ENCODE measurements at places on chromosomes 1 and 21.

DNA sequence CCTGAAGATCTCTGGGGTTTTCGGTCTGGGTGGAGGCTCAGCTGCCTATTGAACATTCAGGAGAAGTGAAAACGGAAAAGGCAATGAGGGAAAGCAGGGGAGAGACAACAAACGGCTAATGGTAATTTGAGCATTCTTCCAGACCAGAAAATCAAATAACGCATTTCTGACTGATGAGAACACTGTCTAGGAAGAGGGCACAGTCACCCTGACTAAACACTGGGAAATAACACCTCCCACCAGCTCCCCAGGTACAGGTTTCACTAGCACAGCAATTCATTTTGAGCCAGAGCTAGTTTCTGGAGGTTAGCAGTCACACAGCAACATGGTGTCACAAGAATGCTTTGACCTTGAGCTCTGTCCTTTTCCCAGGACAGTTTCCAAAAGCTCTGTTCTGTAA lies 21.1 kb downstream of the NCF2 start:
- DNase-seq, result no peak

DNA sequence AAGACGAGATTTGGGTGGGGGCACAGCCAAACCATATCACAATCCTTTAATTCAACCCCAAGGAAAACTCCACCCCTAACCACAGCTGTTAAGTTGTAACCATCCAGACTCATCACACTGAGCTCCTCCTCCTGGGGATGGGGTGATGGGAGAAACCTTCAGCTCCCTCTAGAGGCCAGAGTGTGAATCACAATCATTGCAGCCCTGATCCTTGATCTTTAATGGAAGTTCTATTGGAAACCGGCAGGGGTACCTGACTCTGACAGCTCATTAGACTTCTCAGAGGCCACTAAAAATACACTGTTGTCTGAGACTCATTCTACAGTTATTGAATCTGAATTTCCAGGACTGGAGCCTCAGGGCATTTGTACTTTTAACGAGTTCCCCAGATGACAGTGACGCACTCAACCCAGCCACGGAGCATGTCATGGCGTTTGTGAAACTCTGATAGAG lies 127.2 kb downstream of the IGSF21 start:
- DNase-seq, result peak; percentile 86

DNA sequence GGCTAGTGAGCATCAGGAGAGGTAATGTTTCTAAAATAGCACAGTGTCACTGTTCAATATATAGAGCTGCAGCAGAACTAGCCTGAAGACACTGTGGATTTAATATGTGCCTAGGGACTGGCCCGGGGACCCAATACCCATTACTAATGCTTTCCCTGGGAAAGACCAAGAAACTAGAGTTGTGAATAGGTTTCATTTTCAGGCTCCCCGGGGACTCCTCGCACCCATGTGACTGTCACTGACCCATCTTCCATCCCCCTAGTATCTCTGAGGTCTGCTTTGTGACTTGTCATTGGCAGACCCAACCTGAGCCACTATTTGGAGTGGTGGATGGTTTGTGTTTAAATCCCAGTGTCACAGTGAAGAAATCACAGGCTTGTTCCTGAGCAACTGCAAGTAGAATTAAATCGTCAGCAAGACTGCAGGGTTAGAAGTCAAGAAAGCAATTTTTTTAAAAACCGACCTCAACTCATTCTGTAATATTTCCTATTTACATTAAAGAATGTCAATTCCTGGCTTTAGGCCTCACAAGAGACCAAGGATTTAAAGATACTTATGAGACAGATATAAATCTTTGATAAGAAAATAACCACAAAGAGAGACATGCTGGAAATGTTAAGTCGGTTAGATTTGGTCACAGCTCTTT lies 130.0 kb upstream of the TNR start:
- no peak for DNase-seq

DNA sequence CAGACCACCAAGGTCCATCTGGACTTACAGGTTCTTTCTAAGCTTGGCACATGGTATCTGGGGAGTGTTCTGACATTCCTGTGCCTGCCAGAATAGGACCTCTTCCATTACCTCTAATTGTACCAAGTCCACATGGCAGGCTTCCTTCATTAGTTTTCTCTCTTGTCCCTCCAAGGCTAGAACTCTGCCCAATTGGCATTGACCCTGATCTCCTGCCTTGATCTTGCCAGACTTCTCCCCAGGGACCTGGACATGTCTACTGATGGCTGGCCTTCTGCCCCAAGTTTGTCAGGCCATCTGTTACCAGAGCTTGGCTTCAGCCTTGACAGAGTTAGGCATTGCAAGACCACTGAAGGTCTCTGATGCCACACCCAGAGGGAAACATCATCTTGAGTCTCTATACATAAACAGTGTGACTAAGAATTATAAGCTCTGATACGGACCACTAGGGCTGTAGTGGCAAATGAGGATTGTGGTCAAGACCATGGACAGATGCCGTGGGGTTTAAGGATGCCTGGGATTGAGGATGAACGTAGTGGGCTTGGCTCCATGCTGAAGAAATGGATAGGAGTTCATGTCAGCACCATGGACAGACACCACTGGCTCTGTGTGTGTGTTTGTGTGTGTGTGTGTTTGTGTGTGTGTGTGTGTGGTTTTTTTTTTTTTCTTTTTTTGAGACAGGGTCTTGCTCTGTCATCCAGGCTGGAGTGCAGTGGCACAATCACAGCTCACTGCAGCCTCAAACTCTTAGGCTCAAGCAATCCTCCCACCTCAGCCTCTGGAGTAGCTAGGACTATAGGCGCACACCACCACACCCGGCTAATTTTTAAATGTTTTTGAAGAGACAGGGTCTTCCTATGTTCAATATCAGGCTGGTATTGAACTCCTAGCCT lies 19.5 kb upstream of the PSMB2 start:
- DNase-seq, result no peak

DNA sequence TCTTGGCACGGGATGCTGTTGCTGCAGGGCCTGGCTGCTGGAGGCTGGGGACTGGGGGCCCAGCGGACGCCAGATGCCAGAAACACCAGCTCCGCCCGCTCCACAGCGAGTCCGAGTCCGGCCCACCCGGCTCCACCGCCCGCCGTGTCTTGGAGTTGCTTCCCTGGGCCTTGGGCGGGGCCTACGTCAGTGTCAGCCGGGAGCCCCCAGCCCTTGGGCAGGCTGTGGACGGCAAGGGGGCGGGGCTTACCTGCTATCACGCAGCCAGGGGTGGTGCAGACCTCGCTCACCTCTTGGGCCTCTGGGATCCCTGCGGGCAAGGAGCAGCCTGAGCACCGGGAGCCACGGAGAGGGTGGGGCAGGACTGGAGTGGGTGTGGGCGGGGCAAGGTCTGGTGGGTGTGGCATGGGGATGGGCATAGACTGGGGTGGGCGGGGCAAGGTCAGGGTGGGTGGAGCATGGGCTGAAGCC lies 21.8 kb downstream of the MMEL1 start:
- DNase-seq, result peak; percentile 64

DNA sequence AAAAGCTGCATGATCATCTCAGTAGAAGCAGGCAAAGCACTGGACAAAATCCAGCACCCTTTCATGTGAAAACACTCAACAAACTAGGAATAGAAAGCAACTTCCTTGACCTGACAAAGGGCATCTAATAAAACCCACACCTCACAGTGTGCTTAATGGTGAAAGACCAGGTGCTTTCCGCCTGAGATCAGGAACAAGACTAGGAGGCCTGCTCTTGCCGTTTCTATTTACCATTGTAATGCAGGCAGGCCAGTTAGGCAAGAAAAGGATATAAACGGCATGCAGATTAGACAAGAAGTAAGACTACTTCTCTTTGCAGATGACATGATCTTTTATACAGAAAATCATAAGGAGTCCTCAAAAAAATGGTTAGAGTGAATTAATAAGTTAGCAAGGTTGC lies 37.2 kb downstream of the SLC37A1 start:
- DNase-seq, result no peak

GRCh38 chr1:19504796-19505692 lies 19.7 kb upstream of the CAPZB start:
- no peak for DNase-seq

GRCh38 chr1:51768971-51769588 lies 109.4 kb downstream of the NRDC start:
- no peak for DNase-seq

GRCh38 chr1:152151646-152152045 lies 7.4 kb downstream of the RPTN start:
- no peak for DNase-seq

- no peak for DNase-seq
Measured at GRCh38 chr1:74423471-74423870, 88.9 kb downstream of the LRRC53 start.

DNA sequence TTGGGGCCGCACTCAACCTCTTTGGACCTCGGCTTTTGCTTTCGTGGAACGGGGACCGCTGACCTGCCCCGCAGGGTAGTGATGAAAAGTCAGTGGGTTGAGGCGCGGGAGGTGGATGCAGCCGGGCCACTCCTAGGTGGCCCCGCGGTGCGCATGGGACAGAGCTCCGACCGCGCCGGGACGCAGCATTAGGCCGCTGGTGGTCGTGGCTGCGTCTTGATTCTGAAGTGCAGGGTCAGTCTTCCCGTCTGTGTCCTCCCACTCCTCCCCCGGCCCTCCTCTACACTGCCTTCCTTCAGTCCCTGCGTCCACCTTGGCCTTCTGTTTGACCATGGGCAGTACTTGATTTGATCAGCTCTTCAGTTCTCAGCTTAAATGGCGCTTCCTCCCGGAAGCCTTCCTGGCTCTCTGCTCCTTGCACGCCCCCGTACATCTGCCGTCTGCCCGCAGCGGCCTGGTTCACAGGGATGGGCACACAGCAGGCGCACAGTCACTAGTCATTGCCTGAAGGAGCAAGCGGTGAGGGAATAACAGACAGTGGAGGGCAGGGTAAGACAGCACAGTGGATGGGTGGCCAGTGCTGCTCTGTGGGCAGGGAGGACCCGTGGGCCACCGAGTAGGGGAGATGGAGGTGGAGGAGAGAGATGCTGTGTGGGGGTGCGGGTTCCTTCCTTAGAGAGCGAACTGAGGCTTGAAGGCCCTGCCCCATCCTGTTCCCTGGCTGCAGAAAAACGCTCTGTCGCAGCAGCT lies 633 bp downstream of the THEMIS2 start:
- DNase-seq, result no peak

Measured in H1 (cell line).